ENCODE measurements at places on chromosomes 12 and 14. TPM values are rescaled to one million over a fixed set of nuclear protein-coding genes. Genes with fewer than 3 reads are reported as not detected.

GRCh38 chr12:109154451-109155438, 38.4 kb downstream of the ACACB start:
- peak; percentile 41 for DNase-seq

Gene LGMN
- 88.1 TPM for total RNA-seq

Gene GZMB
- total RNA-seq = not detected

Gene IFNG
- not detected for total RNA-seq

GRCh38 chr14:72471346-72471745, 422.6 kb downstream of the DPF3 start:
- no peak for DNase-seq

Gene CLEC2B
- total RNA-seq = 0.52 TPM

DNA sequence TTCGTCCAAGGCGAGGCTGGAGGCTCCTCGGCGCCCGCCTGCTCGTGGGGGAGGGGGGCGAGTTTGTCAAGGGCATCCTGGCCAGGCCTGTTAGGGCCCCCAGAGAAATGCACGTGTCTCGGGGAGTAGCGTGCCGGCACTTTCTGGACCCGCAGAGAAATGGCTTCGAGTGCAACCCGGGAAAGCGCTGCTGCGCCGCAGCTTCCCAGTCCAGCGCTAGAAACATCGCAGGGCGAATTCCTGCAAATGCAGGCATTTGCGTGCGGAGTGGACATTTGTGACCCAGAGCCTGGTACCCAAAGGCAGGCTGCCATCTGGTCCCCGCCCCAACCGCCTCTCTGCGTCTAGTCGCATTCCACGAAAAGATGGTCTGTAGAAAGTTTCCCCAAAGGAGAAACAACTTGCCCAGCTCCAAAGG, 756 bp downstream of the LGR5 start:
- DNase-seq = no peak

Gene IL31
- total RNA-seq = not detected

Gene GPR68
- total RNA-seq = 3.6 TPM

DNA sequence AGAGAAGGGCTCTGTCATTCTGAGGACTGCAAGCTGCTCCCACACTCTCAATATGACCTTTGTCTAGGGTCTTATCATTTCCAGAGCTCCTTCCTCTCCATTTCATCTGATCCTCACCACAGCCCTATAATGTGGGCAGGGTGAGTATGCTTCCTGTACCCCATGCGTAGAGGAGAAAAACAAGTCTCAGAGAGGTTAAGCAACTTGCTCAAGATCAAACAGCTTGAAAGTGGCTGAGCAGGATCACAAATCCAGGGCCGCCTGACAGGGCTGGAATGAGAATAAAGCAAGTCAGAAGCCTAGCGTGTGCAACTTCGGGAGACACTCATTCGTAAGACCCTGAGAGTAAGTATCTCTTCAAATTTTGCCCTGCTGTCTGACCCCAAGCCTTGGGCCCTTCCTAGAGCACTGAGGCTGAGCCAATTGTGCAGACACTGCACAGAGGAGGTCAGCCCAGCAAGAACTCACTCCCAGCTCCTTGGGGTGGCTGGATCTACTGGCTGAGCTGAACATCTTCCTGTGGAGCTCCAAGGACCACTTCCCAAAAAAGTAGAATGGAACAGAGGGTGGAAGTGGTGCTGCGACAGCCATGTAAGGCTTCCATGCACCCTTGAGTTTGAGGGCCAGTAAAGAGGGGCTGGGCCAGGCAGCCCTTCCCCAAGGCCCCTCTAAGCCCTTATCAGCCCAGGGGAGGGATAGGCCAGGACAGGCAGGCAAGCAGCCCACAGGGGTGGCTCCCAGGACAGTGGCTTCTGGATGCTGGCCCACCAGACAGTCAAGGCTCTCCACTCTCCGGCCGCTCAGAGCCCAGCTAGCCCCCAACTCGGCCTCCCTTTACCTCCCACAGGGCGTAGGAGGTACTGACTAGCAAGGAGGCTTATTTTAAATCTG, 10.5 kb downstream of the ZFP36L1 start:
- DNase-seq = no peak

Gene DCP1B
- 9.4 TPM for total RNA-seq

DNA sequence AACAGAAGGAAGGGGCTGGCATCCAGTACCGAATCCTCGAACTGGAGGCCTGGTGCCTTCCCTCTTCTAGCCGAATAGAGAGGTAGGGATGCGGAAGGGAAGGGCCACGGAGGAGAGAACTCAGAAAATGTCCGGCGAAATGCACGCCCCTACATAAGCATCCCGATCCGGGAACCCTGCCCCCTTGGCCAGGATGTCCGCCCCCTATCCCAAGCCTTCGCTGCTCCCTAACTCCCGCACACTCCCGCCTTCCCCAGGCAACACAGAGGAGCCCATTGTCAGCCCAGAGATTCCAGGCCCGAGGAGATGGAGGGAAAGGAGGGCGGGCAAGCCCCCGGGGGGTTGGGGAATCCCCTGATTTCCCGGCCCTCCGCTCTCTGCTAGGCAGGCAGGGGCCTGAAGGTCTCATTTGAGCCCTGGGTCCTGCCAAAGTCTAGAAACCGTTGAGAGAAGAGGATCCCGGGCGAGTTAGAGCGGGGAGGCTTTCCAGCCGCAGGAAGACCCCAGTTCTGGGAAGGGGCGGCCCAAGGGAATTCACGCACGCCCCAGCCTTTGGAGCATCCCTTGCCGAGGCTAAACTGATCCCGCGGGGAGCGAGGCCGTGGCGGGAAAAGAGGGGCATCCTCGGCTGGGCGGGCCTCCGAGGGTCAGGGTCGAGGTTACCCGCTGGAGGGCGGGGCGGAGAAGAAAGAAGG, 569 bp upstream of the ARHGEF40 start:
- no peak for DNase-seq

DNA sequence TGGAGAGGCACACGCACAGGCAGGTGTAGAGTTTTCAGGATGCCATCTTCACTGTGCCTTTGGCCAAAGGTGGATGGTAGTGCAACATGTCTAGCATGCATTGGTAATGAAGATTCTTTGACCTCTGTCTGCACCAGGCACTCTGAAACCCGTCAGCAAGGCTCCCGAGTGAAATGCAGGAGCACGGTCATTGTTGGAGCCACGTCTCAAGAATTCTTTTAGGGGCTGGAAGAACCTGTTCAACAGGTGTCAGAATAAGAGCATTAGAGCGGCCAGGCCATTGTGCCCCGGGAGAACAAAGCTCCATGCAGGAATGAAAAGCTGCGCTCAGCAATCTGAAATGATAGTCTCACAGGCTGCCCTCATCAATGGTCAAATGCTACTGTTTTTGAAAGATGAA, 40.2 kb upstream of the DICER1 start:
- peak; percentile 25 for DNase-seq

DNA sequence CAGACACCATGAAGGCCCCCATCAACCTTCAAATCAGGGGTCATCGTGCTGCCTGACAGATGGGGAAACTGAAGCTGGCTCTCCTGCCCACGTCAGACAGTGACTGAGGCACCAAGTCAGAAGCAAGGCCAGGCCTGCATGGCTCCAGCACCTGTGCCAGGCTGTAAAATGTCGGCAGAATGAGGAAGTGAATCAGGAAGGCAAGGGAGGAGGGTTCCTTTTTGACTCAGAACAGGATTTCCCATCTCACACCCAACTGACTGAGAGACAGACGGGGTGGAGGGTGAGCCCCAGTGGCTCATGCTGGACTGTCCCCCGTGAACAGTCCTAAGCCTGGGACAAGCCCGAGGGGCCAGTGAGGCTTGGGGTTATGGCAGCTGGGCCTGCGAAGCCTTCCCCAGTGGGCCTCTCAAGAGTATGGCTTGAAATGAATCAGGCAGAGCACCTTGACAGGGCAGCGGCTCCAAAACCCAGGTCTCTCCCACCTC, 20.9 kb downstream of the SYNE3 start:
- DNase-seq = no peak

DNA sequence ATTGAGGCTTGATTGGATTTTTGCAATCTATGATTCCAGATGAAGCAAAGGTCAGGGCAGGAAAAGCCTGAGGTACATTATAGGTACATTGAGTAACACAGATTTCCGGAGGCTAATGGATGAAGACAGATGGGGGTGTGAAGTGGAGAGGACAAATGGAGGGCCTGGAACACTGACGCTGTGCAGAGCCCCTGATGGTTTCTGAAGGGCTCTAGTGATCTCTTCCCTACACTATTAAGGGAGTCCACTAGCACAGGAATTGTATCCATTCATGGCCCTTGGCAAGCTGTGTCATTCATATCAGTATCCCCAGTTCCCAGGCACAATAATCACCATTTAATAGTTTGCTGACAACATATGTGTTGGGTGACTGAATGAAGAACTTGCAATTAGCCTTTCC, 284.8 kb downstream of the ITPR2 start:
- DNase-seq = no peak

DNA sequence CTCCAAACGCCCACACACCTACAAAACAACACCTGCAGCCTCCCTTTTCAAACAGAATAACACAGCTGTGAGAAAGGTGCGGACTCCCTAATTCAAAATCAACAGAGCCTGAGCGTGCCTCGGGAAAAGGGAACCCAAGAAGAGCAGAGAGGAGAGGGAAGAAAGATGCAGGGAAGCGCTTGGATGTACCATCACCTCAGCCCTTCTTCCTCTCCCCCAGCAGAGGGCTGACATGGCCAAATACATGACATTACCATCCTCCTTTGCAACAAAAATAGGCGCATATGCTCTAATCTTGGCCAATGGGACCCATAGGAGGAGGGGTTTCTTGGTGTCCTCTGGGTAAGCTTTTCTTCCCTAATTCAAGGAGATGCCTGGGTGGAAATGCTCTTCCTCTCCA, 78.0 kb downstream of the CPSF2 start:
- DNase-seq = no peak

Gene KRT80
- total RNA-seq = 27.3 TPM

Gene NEMP1
- total RNA-seq = 7.8 TPM

Gene CMA1
- not detected for total RNA-seq

Gene DERA
- total RNA-seq = 236 TPM

- DNase-seq = peak; percentile 49
These were observed 36.9 kb downstream of the PSEN1 start for GRCh38 chr14:73173092-73173735.

Gene AQP2
- 0.30 TPM for total RNA-seq

Gene NRIP2
- not detected for total RNA-seq

DNA sequence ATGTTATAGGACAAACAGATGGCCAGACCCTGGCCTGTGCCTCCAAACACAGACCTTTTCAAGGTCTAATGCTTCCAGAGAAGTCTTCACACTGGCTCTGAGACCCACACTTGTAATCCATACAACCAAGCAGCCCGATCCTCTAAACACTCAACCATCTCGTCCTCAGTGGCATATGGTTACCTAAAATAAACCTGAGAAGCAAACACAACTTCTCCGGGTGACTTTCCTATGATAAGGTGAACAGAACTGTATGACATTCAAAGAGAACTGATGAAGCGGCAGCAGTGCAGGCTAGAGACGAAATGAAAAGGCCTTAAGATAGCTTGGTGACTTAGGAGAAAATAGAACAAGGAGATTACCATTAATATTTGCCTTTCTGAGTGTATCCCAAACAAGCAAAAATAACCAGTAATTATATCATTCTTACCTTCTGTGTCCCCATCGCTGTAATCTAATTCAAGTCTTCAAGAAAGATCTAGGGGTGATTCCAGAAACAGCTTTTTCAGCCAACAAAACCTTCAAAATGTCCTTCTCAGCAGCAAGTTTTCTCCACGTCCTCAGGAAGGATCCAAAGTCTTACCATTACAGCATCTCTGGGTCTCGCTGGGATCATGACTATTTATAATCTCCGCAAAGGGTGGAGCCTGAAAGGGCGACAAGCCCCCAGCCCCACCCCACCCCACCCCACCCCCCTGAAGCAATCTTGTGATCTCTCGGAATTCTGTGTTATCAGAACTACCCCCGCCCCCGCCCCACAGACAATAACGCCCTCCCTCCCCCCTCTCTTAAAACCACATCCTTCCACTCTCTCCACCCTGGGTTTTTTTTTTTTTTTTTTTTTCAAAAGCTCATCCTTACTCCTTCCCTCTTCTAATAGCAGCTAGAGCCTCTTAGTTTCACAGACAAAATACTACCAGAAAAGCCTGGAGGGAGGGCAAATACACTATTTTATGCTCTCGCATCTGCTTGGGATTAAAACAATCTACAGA, at the start of gene SLC2A3:
TSS of gene SLC2A3 (minus strand) at position 598 of the 992 bp plus-strand sequence. CDS start at position 445, 153 bp downstream.
- peak; percentile 83 for DNase-seq

- DNase-seq = no peak
These were observed 696.3 kb downstream of the TMEM121 start for GRCh38 chr14:106222731-106223130.

Gene GRIP1
- 32.4 TPM for total RNA-seq

Gene TNFAIP2
- total RNA-seq = 530 TPM

GRCh38 chr12:119446459-119446858, 111.9 kb downstream of the CCDC60 start:
- DNase-seq = peak; percentile 54

- DNase-seq = no peak
These were observed 174.6 kb downstream of the CACNA1C start for GRCh38 chr12:2227360-2227759.

GRCh38 chr12:68915055-68915454, 17.9 kb downstream of the CPM start:
- DNase-seq = peak; percentile 68

GRCh38 chr12:118582863-118583262, 206.5 kb downstream of the SUDS3 start:
- DNase-seq = no peak

Gene KLHL33
- total RNA-seq = not detected

DNA sequence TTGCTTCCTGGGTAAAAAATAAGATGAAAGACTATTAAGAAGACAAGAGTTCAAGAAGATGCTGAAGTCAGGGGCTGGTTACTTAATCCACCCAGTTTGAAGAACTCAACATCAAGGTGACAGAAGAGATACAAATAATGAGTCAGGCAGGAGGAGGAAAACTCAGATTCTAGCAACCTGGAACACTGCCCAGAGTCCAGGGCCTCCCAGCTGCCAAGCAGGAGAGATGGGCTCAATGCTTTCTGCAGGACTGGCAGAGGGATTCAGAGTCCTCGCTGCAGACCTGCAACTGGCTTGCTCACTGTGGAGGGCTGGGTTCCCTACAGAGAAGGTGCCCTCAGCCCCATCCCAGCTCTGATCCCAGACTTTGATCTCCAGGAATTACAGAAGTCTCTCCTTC, 28.6 kb upstream of the CEBPE start:
- DNase-seq = peak; percentile 66

GRCh38 chr12:127174881-127175280, 1092.1 kb upstream of the TMEM132C start:
- DNase-seq = no peak

GRCh38 chr12:27422697-27423096, 23.8 kb upstream of the SMCO2 start:
- no peak for DNase-seq

Gene RGS6
- not detected for total RNA-seq

DNA sequence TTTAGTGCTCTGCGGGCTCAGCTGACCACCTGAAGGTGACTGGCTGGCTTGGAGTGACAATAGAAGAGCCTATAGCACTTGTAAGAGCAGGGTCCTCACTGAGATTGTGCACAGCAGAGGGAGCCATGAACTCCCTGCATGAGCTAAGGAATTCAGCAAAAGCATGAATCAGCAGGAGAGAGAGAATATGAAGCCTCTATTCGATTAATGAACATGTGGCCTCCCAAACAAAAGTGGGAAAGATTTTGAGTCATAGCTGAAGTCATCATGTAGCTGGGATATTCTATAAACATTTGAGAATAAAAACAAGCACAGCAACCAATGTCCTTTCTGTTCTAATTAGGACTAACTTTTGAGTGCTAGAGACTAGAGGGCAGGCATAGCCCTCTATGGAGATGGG, 626.6 kb downstream of the DIO2 start:
- peak; percentile 95 for DNase-seq

- DNase-seq = peak; percentile 24
These were observed 7.7 kb downstream of the PPP1R3E start for GRCh38 chr14:23294734-23295561.

GRCh38 chr14:56632195-56632594, 52.6 kb downstream of the TMEM260 start:
- no peak for DNase-seq

Gene CD9
- total RNA-seq = 1,067 TPM

Measured in renal cortical epithelial cell (primary cell).